ENCODE measurements at places on chromosomes 7 and 10. TPM values are rescaled to one million over a fixed set of nuclear protein-coding genes. Genes with fewer than 3 reads are reported as not detected.

The GPR146 gene
- 4.5 TPM for polyA plus RNA-seq

The PRPS1L1 gene
- polyA plus RNA-seq: not detected

DNA sequence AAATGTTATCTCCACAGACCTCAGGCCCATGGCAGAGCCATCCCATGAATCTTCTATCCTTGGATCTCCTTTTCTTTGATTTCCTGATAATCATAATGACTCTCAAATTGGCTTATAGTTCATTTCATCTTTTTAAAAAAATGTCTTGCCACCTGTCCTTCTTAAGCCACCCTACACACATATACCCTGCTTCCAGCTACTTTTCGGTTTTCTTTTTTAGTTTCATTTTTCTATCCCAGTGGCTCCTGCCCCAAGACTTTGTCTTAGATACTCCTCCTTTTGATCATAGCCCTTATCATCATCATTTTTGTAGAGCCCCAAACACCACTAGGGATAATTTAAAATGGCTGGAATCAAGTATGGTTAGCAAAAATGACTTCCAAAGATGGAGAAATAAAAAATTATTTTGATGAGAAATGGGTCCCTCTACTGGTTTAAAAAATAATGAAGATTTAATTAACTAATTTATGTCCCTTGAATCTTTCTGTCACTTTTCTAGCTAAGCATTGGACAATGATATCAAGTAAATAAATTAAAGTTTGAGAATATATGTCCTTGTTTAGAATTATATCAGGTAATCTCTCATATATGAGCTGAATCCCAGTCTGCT lies 277.3 kb upstream of the SEMA3D start:
- DNase-seq: no peak

DNA sequence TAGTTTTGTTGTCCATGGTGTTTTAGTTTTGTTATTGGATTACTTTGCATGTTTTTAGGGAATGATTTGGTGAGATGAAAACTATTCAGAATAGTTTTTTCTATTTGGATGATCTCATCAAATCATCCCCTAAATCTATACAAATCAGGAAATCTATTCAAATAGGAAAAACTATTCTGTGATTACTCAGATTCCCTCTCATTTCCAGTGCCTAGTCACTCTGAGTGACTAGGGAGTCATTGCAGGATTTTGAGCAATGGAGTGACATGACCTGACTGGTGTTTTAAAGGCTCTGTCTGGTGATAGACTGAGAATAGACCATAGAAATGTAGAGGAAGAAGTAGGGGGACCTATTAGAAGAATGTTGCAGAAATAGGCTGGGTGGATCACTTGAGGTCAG lies 72.4 kb downstream of the TPST1 start:
- DNase-seq: no peak

- no peak for DNase-seq
These were observed 181.3 kb downstream of the IMMP2L start for GRCh38 chr7:111380945-111381344.

DNA sequence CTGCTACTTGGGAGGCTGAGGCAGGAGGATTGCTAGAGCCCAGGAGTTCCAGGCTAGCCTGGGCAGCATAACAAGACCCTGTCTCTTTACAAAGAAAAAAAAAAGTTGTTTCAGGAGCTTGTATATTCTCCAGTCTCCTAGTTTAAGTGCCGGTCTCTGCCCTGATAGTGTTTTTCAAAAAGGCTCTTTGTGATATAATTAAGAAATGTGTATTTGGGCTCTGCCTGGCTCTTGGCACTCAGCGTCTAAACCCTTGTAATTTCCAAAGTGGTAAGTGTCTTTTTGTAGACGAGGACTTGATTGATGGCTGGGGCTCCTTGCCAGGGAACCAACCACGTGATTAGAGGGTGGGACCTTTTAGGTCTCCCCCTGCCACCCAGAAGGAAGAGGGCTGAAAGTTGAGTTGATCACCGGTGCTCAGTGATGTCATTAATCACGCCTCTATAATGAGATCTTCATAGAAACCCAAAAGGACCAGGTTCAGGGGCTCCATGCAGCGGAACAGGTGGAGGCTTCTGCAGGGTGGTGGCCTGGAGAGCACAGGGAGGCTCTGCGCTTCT lies 4.4 kb downstream of the EIF3B start:
- no peak for DNase-seq

DNA sequence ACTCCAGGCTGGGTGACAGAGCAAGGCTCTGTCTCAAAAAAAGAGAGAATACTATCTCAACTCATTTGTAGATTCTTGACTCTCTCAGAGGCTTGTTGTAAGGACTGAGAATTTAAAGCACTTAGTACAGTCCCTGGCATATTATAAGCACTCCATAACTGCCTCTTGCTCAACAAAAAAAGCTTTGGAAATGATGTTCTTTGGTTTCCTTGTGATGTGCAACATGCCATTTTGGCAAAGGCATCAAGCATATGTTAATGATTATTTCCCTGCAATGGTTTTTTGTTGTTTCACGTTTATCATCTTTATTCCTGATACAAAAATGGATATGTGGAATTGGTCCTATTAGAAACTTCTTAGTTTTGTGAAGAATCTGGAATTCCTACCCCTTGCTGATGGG lies 15.7 kb downstream of the NOLC1 start:
- no peak for DNase-seq

DNA sequence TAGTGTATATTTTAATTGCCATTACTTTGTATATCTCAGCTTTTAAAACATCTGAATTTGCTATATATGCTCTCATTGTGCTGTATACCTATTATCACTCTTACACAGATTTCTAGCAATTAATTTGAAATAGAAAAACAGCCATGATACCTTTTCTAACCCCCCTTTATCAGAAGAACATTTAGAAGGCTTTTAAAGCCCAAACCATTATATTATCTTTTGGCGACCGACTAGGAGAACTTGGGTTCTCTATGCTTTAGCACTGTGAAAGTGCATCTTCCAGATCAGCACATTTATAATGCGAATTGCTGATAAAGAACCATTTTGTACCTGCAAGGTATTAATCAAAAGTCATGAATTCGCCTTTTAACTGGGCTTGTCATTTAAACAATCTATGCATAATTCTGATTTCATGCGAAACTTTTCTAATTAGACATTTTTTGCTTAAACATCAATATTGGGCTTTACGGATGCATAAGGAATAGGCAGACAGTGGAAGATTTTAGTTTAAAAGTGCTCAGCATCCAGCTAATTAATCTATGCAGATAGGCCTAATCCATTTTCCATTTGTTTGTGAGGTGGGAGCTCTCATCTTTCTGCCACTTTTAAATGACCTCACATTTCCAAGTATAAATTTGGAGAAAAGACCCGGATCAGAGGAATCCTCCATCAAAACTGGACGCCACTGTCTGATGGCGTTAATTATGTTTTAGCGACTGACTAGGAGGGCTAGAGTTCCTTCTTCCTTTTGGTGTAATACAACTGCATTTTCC lies 1.2 kb upstream of the MLLT10 start:
- no peak for DNase-seq

Data from BJ (cell line).